ENCODE measurements at places on chromosomes 16 and 17.

- no peak for DNase-seq
Measured at GRCh38 chr17:76104896-76105231, 1.3 kb upstream of the EXOC7 start.

- no peak for DNase-seq
Measured at GRCh38 chr17:17730250-17730935, 49.1 kb downstream of the RAI1 start.

- DNase-seq = no peak
Measured at GRCh38 chr17:18314059-18314730, 599 bp downstream of the TOP3A start.

GRCh38 chr17:50169121-50169764 is 3.4 kb downstream of the SGCA start:
- DNase-seq = no peak

GRCh38 chr17:81890447-81891302 is 711 bp downstream of the ALYREF start:
- no peak for DNase-seq

- DNase-seq = no peak
Measured at GRCh38 chr16:10870137-10870776, 6.7 kb upstream of the CIITA start.

DNA sequence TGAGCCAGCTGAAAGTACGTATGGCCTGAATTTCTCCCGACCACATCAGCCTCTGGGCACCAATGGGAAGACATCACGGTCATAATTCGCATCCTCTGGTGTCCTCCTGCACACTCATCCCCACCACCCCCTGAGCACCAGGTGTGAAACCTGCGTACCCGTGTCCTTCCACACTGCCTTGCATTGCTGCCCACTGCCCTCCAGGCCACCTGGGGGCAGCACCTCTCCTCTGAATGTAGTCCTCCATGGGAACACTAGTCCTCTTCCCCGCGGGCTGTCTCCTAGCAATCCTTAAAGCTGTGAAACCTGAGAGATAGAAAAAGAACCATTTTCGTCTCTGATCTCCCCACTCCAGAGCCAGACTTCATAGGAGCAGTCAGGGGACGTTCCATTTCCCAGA is 125.5 kb downstream of the ZNF18 start:
- no peak for DNase-seq

DNA sequence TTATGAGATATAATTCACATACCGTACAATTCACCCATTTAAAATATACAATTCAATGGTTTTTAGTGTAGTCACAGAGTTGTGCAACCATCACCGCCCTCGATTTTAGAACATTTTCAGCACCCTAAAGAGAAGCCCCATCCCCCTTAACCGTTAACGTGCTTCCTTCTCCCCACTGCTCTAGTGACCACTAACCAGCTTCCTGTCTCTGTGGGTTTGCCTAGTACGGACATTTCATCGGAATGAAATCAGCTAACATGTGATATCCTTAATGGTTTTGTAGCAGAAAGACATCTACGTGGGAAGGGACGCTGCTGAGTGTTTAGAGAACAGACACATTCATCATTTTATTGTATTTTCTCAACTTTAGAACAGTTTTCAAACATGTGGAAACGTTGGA is 80.8 kb upstream of the HSBP1 start:
- no peak for DNase-seq

- no peak for DNase-seq
Measured at GRCh38 chr16:19885451-19886072, 914 bp upstream of the GPRC5B start.

DNA sequence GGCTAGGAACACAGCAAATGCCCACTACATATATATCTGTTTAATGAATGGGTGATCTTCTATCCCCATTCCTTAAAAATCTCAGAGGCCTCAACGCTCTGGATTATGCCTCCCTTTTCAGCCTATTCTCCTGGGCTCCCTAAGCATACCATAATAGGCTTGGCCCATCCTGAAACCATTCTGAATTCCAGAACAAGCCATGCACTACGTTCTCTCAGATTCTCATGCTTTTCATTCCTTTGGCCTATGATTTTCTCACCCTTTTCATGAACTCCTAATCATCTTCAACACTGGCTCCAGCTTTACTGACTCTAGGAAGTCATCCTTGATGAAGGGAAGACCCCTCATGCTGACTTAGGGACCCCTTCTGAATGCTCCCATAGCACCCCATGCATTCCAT is 71.1 kb downstream of the RPGRIP1L start:
- DNase-seq = no peak

- DNase-seq = no peak
Measured at GRCh38 chr17:47973541-47973940, 2.6 kb downstream of the CDK5RAP3 start.
